ENCODE measurements at places on chromosomes 12 and 14.

DNA sequence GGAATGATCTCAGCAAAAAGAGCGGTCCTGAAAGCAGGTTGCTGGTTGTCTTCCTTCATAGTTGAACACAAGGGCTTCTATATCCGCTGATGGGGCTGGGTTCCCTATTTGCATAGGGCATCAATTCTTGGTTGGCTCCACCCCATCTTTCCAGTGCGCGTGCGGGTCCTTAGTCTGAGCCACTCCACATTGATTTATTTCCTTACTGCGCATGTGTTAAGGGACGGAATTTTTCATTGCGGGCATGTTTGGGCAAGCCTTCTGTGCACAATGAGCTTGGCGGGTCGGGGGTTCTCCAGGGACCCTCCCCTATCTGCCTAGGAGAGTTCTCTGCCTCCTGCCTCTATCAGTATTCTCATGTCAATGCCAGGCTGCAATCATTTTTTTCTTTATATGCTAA, 21.2 kb upstream of the DLGAP5 start:
- DNase-seq: no peak

GRCh38 chr12:48037267-48037915, 33.1 kb upstream of the COL2A1 start:
- DNase-seq: no peak

- no peak for DNase-seq
Measured at GRCh38 chr14:101879529-101880336, 84.6 kb upstream of the DYNC1H1 start.

DNA sequence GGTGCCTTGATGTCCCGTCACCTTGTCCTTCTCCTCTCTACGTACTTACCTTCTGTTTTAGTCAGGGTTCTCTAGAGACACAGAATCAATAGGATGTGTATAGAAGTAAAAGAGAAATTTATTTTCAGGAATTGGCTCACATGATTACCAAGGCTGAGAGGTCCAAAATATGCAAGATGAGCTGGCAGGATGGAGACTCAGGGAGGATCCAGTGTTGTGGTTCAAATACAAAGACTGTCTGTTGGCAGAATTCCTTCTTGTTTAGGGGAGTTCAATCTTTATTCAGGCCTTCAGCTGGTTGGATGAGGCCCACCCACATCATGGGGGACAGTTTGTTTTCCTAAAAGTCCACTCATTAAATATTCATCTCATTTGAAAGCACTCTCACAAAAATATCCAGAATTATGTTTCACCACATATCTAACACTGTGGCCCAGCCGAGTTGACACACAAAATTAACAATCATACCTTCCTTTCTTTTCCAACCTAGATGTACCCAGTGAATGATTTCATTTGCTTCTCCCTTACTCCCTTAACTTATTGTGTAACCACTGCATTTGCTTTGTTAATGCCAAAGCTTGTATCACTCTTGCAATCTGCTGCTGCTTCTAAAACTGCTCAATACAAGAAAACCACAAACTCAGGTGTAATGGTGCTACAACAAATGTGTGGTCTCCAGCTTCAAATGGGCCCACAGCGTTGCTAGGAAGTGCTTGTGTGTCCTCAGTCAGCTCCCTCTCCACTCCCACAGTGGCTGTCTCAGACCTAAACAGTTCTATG, 195.4 kb upstream of the ARHGAP5 start:
- no peak for DNase-seq

DNA sequence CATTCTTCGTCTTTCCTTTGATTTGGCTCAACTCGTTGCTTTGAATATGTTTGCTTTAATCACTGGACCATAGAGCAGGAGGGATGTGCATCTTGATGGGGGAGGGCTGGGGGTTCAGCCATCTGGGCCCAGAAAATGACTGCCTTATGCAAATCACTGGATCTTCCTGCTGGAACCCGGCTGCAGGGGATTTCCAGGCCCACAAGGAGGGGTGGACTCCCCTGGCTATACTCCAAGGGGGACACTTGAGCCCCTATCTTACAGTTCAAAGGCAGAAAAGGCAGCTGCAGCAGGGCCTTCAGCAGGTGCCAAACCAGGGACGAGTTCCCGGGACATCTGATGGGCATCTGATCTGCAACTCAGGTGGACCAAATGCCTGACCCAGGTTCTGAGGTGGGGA, 122.5 kb downstream of the DICER1 start:
- no peak for DNase-seq

DNA sequence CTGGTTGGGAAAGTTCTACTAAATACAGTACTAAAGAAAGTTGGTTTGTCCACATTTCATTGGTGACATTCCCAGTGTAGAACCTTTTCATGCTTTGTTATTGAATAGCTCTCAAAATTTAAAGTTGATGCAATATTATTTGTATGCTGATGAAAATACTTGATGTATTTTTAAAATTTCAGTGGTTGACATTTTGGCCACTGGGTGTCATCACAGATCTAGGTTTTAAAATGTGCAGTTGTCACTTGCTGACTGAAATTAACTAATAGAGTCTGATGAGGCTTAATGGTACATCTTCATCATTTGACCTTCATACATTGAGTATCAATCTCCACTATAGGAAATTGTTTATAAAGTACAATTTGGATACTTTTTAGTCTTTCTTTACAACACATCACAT, 37.1 kb downstream of the CMAS start:
- DNase-seq: peak; percentile 76

- peak; percentile 12 for DNase-seq
Measured at GRCh38 chr14:32074887-32075572, 2.1 kb upstream of the ARHGAP5 start.

GRCh38 chr12:48972213-48972951, 847 bp upstream of the WNT10B start:
- no peak for DNase-seq

DNA sequence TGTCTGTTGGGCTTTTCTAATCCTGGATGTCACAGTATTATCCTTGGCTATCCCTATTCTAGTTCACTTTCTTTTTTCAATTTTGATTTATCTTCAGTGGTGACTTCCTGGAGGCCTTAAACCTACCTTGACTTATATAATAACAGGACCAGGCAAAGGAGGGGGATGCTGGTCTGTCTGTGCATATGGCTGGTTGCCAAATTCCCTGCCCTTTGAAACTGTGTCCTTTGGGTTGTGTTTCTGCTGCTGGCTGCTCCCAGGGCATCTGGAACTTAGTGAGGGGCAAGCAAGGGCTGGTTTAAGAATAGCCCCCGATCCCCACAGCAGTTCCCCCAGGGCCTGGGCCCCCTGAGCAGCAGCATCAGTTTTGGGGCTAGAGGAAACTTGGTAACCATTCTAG, 96.0 kb upstream of the MAX start:
- no peak for DNase-seq

GRCh38 chr14:95389471-95390011, 69.8 kb upstream of the CLMN start:
- no peak for DNase-seq

- DNase-seq: no peak
Measured at GRCh38 chr14:86790408-86791364, 1202.3 kb downstream of the GALC start.

GRCh38 chr14:74155749-74156148, 71.0 kb downstream of the LIN52 start:
- DNase-seq: no peak

DNA sequence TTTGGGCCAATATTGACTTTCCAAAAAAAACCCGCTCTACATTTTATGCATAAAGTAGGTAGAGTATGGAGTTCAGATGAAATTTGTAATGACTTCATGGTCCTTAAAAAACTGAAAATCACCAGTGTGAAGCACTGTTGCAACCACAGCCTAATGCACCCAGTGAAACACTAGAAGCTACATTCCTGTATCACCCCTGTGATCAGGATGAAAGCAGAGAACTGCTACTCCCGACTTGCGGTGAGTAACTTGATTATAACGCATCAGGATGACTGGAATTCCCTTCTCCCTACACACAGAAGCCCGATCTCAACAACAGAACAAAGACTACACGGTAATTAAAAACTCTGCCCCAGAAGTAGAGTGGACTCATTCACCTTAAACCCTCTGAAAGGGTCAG, 33.8 kb downstream of the SPTB start:
- DNase-seq: peak; percentile 90

DNA sequence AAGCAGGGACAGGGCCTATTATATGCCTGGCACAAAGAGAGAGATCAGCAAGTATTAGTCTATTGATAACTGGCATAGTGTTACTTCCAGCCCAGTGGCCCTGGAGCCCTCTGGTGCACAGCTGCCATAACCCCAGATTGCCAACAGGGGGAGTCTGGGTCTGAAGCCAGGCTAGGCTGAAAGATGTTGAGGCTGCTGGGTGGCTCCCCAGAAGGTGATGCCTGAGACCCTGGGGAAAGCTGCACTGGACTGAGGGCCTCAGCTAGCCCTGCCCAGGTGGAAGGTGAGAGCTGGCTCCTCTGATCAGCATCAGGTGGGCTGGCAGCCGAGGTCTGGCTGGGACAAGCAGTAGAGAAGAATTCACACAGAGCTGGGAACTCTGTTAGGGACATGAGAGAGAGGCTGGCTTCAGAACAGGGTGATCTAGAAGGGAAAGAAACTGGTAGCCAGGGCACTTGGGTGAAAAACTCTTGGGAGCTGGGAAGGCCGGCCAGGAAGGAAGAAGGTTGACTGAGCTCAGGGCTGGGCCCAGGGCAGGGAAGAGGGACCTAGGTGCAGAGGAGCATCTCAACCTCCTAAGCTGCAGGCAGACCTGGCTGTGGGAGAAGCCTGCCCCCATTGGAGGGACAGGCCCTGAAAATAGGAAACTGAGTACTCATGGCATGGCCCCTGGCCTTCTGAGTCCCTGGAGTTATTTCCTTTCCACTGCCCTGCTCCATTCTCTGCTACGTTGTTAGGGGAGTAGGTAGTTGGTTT, 3.9 kb downstream of the GZMH start:
- DNase-seq: peak; percentile 21

DNA sequence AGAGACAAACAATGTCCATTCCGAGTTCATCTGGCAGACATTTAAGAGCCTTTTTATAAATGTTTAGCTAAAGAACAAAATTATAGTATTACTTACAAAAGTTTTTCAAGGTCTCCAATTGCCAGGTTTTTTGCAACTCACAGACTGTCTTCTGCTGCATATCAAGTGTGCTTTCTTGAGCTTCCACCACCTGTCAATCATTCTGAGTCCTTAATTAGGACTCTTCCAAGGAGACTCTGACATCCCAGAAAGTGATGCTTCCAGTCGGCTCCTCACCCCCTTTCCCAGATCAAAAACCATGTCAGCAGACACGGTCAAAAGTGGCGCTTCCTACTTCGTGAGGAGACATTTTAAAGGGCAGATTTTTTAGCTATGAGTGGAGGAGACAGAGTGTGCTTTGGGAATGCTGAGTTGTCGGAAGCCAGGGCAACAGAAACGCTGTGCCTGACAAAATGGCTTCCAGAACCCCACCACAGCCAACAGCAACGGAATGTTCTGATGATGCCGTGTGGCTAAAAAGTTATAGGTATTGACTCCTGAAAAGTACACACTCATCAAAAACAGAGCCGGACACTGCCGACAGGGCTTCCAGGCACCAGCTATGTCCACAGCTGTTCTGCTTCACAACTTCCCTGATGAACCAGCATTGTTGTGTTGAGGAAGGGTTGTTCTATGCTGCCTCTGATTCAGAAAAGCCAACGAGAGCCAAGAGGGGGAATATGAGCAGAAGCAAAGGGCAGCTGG, 116.1 kb upstream of the SLC35F4 start:
- DNase-seq: no peak

- DNase-seq: no peak
Measured at GRCh38 chr14:80762641-80763228, 178.8 kb downstream of the CEP128 start.

DNA sequence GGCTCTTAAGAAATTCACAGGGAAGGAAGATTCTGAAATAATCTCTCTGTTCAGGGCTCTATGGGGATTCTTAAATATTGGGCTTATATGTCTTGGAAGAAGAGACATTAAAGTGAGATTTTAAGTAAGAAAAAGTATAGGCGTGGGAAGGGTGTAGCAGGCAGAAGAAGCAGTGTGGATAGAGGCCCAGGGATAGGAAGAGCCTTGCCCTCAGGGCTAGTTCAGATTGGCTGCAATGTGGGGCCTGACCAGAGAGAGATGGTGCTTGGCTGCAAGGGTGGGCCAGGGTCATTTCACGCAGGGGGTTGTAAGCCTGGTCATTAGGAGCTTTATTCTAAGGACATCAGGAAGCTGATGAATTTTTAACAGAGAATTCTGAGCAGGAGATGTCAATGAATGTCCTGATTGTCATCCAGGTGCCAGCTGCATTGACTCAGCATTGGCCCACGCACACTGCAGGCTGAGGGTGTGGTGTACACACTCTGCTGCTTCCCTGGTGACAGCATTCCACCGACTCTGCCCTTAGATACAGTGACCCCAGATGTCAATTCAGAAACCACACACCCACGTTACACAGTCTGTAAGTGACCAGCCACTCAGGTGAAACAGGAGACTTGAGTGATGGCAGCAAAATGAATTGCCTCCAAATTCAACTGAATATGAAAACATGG, 582.5 kb downstream of the NRXN3 start:
- DNase-seq: peak; percentile 95

DNA sequence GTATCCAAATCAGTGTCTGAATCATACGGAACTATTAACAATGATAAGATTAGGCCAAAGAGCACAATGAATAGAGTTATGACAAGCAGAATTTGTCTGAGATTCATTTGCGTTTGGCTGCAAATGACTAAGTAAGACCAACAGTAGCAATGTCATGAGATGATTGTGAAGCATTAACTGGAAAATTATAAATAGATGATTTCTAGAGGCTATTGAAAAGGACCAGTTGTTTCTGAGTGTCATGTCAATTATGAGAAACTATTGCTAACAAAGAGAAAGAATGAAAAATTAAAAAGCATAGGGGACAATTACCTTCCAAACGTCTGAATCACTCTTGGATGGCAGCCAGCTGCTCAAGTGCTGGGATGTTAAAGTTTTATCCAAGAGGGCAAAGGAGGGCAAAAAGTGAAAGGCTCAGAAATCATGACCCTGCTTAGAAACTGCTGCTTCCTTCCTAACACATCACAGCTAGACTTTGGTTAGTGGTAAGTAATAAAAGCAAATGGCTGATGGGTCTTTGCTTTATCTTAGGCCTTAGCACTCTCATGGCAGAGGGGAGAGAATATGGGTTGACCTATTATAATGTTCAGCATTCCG, 89.0 kb downstream of the AKAP6 start:
- DNase-seq: no peak

DNA sequence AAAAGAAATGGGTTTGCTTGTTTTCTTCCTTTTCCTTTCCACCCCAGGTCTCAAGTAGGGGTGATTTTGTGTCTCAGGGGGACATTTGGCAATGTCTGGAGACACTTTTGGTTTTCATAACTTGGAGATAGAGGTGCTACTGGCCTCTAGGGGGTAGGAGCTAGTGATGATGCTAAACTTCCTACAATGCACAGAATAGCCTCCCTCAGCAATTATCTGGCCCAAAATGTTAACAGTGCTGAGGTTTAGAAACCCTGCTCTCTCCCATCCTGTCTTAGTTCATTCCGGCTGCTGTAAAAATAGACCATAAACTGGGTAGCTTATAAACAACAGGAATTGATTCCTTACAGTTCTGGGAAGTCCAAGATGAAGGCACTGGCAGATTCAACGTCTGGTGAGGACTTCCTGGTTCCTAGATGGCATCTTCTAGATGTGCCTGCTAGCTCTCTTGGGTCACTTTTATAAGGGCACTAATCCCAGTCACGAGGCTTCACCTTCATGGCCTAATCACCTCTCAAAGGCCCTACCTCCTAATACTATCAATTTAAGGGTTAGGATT, 7.4 kb upstream of the GAS2L3 start:
- no peak for DNase-seq
